ENCODE measurements at places on chromosomes 5 and 9.
A peak's percentile ranks its signal among the peaks of the same experiment; 100 is the strongest.

DNA sequence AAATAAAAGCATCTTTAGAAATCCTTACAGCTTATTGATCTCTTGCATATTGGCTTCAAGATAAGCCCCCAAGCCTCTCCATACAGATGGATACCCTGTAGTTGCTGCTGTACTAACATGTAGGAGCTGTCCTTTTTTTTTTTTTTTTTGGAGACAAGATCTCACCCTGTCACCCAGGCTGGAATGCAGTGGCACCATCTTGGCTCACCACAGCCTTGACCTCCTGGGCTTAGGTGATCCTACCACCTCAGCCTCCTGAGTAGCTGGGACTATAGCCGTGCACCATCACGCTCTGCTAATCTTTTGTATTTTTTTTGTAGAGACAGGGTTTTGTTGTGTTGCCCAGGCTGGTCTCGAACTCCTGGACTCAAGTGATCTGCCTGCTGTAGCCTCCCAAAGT lies 35.4 kb downstream of the SNX30 start:
- no peak overlapping the region for H3K4me3 ChIP-seq
- DNase-seq = no peak
- H3K27me3 ChIP-seq = no peaks in the 10 kb centered on the region

DNA sequence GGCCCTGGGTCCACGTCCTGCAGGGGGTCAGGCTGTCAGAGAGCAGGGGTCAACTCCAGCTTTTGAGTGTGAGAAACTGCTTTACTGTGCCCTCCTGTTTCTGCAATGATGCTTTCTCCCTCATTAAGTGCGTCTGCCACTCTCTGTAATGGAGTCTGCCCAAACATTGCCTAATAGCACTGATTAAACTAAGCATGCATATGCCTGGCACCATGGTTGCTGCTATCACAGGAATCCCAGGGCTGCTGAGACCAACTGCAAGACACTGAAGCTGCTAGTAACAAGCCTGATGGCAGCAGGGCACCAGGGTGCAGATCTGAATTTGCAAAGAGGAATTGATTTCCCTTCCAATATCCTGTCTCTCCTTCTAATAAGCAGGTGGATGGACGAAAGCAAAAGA lies 125.3 kb downstream of the SLC24A2 start:
- DNase-seq = no peak
- H3K27ac ChIP-seq = no peak overlapping the region
- H3K36me3 ChIP-seq = no peaks in the 10 kb centered on the region
- H3K27me3 ChIP-seq = no peaks in the 10 kb centered on the region
- H3K4me3 ChIP-seq = no peak overlapping the region

DNA sequence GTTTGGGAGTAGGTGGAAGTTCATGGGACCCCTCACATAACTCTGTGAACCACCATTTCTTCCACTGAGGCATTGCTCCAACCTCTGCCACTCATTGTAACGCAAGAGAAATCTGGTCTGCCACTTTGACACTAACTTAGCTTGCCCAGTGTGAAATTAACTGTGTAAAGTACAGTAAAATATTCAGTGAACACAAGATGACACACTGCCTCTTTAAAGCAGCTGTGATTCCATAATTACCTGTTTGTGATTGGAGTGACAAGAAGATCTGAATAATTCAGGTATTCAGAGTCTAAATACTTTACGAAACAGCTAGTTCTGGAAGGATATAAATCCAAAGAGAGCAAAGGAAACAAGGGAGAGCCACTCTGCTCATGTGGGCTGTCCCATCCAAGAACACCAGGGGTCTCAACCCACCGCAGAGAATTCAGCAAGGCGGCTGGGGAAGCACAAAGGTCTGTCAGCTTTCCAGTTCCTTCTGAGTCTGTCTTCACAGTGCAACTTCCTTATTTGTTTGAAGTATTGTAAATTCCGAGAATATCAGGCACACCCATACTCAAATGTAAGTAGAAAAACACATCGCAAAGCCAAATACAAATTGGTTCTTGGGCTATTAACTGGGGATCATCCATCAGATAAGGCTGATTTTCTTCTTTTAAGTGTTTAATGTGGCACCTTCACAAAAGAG lies 86.9 kb downstream of the GNAQ start:
- no peaks in the 10 kb centered on the region for H3K36me3 ChIP-seq
- no peak overlapping the region for H3K4me3 ChIP-seq
- H3K27me3 ChIP-seq = no peaks in the 10 kb centered on the region
- H3K27ac ChIP-seq = no peak overlapping the region
- DNase-seq = peak; percentile 21

- DNase-seq = no peak
Observed at GRCh38 chr5:39767916-39768315, 343.1 kb upstream of the DAB2 start.

GRCh38 chr9:90974016-90974415 lies 172.4 kb downstream of the SYK start:
- H3K27ac ChIP-seq = no peak overlapping the region
- H3K36me3 ChIP-seq = no peaks in the 10 kb centered on the region
- H3K27me3 ChIP-seq = no peaks in the 10 kb centered on the region

DNA sequence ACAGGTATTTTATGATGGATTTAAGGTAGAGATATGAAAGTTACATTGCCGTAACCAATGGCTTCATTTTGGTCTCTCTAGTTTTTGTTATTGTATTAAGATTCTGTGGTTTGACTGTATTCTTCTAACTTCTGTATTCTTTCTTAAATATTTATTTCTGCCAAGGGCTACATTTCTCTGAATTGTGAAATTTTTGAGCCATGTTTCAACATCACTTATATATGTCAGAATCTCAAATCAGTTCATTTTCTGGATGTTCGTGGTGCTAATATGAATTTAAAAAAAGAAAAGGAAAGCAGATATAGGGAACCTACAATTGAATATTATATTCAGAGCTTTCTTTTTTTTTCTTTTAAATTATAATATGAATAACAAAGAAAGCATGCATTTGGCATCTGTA lies 142.7 kb downstream of the ANXA1 start:
- no peak overlapping the region for H3K27ac ChIP-seq
- no peak overlapping the region for H3K4me3 ChIP-seq
- no peaks in the 10 kb centered on the region for H3K36me3 ChIP-seq
- no peaks in the 10 kb centered on the region for H3K27me3 ChIP-seq
- no peak for DNase-seq

- no peaks in the 10 kb centered on the region for H3K4me1 ChIP-seq
- H3K4me3 ChIP-seq = no peak overlapping the region
- H3K27ac ChIP-seq = no peak overlapping the region
- no peak for DNase-seq
- H3K27me3 ChIP-seq = no peaks in the 10 kb centered on the region
Observed at GRCh38 chr5:9382522-9382921, 163.4 kb downstream of the SEMA5A start.

GRCh38 chr5:139246394-139246793 lies 47.1 kb upstream of the MATR3 start:
- peak; percentile 49 for DNase-seq
- H3K4me1 ChIP-seq = peaks cover 16% of the 10 kb centered on the region
- peaks cover 6% of the 10 kb centered on the region for H3K27me3 ChIP-seq
- H3K36me3 ChIP-seq = no peaks in the 10 kb centered on the region

DNA sequence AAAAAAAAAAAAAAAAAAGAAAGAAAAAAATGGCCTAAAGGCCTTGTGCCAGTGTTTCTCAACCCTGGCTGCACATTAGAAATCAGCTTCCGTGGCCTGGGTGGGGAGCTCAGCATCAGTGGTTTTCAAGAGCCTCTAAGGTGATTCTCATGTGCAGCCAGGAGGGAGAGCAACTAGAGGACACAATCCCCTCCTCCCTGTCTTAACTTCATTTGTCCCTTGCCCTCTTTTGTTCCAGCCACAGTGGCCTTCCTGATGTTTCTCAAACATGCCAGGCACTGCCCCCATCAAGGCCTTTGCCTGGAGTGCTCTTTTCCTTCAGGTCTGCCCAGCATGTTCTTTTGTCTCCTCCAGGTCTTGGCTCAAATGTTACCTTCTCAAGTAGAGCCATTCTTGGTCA lies 42.4 kb downstream of the HOMER1 start:
- H3K27ac ChIP-seq = no peak overlapping the region
- H3K27me3 ChIP-seq = no peaks in the 10 kb centered on the region
- H3K4me1 ChIP-seq = no peaks in the 10 kb centered on the region
- H3K4me3 ChIP-seq = no peak overlapping the region
- H3K36me3 ChIP-seq = no peaks in the 10 kb centered on the region

DNA sequence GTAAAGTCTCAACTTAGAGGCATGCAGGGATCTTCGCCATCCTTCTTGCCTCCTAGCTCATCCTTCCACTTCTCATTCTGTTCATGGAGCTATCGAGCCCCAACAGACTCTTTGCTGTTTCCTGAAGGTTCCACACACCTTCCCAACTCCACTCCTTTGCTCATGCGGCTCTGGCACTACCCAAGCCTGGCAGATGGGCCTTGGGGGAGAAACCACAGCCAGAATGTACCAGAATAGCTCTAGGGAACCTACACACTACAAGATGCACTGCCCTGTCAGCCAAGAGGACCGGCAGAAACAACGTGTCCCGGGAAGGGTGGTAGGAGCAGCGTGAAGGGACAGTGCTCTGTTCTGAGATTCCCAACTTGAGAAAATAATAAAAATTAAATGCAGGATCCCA lies 178.9 kb downstream of the GABBR2 start:
- H3K27ac ChIP-seq = no peak overlapping the region
- no peak for DNase-seq
- H3K4me3 ChIP-seq = no peak overlapping the region
- peaks cover 5% of the 10 kb centered on the region for H3K4me1 ChIP-seq
- H3K36me3 ChIP-seq = no peaks in the 10 kb centered on the region

GRCh38 chr5:14039576-14039975 lies 95.1 kb upstream of the DNAH5 start:
- no peak overlapping the region for H3K4me3 ChIP-seq
- H3K27me3 ChIP-seq = no peaks in the 10 kb centered on the region
- DNase-seq = no peak
- H3K27ac ChIP-seq = peak overlapping the region; percentile 93
- H3K36me3 ChIP-seq = no peaks in the 10 kb centered on the region

DNA sequence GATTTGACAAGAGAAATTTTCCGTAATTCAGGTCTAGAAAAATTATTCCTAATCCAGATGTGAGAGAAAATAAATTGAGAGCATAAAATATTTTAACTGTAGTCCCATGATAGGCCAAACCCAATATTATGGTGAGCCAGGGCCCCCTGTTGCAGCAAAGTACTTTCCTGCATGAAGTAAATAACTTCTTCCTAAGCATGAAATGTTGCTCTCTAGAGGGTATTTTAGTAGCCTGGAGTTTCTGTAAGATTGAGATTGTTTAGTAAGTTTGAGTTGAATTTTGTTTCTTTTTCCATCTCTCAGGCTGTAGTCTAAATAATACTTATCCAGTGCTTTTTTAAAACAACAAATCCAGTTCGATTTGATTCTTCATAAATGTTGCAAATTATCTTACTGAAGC lies 317.5 kb upstream of the MPDZ start:
- H3K36me3 ChIP-seq = no peaks in the 10 kb centered on the region
- no peaks in the 10 kb centered on the region for H3K27me3 ChIP-seq
- H3K27ac ChIP-seq = no peak overlapping the region
- H3K4me1 ChIP-seq = no peaks in the 10 kb centered on the region
- no peak overlapping the region for H3K4me3 ChIP-seq

DNA sequence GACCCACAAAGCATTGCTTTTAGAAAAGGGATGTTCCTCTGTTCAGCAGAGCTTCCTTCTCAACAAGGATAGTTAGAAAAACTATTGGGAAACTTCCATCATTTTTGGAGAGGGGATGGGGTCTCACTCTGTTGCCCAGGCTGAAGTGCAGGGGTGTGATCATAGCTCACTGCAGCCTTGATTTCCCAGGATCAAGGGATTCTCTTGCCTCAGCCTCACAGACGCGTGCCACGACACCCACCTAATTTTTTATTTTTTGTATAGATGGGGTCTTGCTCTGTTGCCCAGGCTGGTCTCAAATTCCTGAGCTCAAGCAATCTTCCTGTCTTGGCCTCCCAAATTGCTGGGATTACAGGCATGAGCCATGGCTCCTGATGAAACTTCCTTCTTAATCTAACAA lies 34.8 kb downstream of the PHAX start:
- H3K4me1 ChIP-seq = no peaks in the 10 kb centered on the region
- H3K27ac ChIP-seq = no peak overlapping the region
- no peaks in the 10 kb centered on the region for H3K27me3 ChIP-seq
- DNase-seq = no peak

GRCh38 chr9:114616684-114617520 lies 5.8 kb downstream of the TMEM268 start:
- peaks cover 12% of the 10 kb centered on the region for H3K4me1 ChIP-seq
- H3K4me3 ChIP-seq = no peak overlapping the region
- no peaks in the 10 kb centered on the region for H3K36me3 ChIP-seq
- DNase-seq = no peak
- no peak overlapping the region for H3K27ac ChIP-seq

GRCh38 chr5:173677125-173677672 lies 60.7 kb upstream of the BOD1 start:
- no peaks in the 10 kb centered on the region for H3K4me1 ChIP-seq
- H3K27me3 ChIP-seq = peaks cover 3% of the 10 kb centered on the region
- H3K4me3 ChIP-seq = no peak overlapping the region
- DNase-seq = no peak
- no peaks in the 10 kb centered on the region for H3K36me3 ChIP-seq

- H3K27ac ChIP-seq = no peak overlapping the region
- H3K27me3 ChIP-seq = peaks cover 2% of the 10 kb centered on the region
- DNase-seq = no peak
- H3K4me1 ChIP-seq = no peaks in the 10 kb centered on the region
Observed at GRCh38 chr5:170368586-170368985, 20.6 kb downstream of the KCNMB1 start.

DNA sequence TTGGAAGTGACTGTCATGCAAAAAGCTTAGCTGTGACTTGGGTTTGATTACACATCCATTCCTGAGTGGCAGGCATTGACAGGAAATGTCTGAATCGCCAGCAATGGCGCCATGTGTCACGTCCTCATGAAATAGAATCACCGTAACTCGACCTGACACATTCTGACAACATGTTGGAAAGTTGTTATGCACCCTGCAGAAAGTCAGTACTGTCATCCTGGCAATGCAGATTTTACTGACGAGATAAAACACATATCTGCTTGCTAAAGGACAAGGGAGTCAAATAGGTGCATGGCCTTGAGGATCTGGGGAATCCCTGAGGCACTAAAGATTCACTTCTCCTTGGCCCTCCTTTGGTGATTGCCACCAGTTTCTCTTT lies 344.2 kb downstream of the SPATA31D1 start:
- H3K4me1 ChIP-seq = no peaks in the 10 kb centered on the region
- no peak overlapping the region for H3K27ac ChIP-seq
- no peaks in the 10 kb centered on the region for H3K36me3 ChIP-seq
- H3K27me3 ChIP-seq = no peaks in the 10 kb centered on the region
- no peak overlapping the region for H3K4me3 ChIP-seq

DNA sequence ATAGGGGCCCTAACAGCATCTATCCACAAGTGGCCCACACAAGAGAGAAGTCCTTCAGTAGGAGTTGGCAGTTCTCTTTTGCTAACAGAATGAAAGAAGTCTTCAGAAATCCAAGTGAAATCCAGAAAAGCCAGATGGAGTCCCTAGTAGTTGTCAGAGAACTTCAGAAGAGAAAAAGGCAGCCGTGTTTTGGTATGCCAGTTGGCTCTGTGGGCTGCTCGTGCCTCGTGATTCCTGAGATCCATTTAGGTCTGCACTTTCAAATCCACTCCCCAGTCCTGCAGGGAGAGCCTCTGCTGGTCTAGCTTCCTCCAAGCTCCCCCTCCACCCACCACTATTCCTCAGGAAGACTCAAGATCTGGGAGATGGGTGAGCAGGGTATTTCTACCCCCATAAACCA lies 69.0 kb downstream of the CFAP90 start:
- no peaks in the 10 kb centered on the region for H3K36me3 ChIP-seq
- H3K4me3 ChIP-seq = no peak overlapping the region
- H3K4me1 ChIP-seq = no peaks in the 10 kb centered on the region
- DNase-seq = no peak
- no peak overlapping the region for H3K27ac ChIP-seq

GRCh38 chr9:91765296-91765695 lies 184.7 kb downstream of the ROR2 start:
- no peak overlapping the region for H3K27ac ChIP-seq
- H3K4me3 ChIP-seq = no peak overlapping the region
- no peaks in the 10 kb centered on the region for H3K36me3 ChIP-seq
- H3K4me1 ChIP-seq = no peaks in the 10 kb centered on the region
